Gastroesophageal sphincter (tissue), 4 donors: ENCODE measurements at places on chromosomes 3 and 15.

GRCh38 chr3:47407237-47407636, 26.4 kb downstream of the PTPN23 start:
- ATAC-seq, result no peak

DNA sequence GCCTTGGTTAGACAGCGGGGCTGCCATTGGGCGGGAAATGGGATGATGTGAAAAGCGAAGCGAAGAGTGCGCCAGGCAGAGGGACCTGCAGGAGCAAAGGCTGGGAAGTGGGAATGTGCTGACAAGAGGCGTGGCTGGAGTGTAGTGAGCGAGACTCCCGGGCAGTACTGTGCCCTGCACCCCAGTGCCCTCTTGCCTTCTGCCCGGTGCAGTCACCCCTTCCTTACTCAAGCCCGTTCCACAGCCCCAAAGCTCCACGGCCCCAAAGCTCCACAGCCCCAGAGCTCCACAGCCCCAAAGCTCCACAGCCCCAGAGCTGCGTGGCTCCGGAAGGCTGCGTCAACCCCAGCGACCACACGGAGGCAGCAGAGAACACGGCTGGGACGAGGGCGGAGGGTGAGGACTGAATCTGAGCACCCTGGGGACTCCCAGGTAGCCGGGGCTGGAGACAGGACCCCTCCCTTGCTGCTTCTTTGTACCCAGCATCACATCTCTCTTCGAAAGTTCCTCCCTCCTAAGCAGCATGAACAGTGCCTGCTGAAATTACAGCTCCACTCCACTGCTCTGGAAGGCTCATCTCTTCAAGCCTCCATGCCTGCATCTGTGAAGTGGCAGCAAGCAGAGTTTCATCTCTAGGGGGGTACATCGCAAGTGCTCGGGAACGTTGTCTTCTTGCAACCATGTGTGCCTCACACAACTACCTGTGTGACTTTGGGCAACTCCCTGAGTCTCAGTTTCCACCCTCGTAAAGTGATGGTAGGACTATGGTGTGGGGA, 108.9 kb downstream of the FBLN2 start:
- ATAC-seq, result peak; percentile 70

DNA sequence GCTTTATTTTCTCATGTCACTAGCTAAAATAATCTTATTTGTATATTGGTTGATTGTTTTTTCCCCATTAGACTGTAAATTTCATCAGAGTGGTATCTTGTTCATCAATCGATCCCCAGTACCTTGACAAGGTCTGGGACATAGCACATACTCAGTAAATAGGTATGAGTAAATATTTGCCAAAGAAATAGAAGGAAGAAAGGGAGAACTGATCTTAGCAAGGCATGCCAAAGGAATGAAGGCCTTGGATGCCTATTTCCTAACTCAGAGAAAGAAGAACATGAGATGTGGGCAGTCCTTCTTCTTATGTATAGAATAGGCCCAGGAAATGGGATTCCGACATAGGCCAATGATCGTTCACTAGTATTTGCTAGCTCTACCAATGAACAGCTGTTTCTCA, 54.7 kb downstream of the ISL2 start:
- ATAC-seq, result no peak

GRCh38 chr3:100526613-100527346, 34.4 kb downstream of the TMEM45A start:
- ATAC-seq, result peak; percentile 61

DNA sequence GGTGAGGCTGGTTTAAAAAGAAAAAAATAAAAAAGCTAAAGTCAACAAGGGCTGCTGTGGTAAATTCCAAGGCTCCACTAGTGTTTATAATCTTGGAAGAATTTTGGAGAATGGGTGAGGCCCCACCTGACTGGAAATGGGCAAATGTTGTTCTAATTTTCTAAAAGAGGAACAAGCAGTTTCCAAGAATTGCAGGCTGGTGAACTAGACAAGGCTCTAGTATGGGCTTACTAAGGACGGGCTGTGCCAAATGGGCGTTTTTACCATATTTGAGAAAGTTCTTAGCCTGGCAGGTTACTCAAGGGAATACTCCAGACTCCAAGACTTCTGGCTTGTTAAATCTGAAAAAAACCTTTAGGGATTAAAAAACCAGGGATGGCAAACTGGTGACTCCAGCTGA, 67.0 kb upstream of the ABHD2 start:
- peak; percentile 76 for ATAC-seq

DNA sequence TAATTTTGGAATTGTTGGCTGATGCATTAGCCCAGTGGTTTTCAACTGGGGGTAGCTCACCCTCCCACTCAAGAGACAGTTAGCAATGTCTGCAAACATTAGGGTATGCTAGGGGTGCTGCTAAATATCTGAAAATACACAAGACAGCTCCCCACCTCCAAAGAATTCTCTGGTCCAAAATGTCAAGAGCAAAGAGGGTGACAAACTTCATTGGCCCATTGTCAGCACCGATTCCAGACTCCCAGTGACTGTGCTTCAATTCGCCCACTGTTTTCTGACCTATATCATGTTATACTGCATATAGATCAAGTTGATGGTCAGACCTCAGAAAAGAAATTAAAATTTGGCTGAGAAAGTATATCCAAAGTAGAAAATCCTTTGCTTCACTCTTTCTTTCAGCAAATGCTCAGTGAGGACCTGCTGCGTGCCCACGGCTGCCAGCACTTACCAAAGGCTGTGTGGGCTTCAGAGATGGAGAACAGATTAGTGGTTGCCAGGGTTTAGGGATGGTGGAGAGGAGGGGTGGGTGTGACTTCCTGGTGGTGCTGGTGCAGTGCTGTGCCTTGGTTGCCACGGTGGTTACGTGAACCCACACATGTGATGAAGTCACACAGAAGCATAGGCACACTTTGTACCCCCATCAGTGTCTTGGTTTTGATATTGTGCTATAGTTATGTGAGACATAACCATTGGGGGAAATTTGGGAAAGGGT, 204.0 kb downstream of the PLCL2 start:
- peak; percentile 31 for ATAC-seq

GRCh38 chr3:132898141-132898540, 140.1 kb upstream of the TMEM108 start:
- ATAC-seq, result no peak

GRCh38 chr3:193134856-193135255, 106.2 kb upstream of the PLAAT1 start:
- ATAC-seq, result peak; percentile 34

GRCh38 chr15:89657686-89658200, 2.5 kb upstream of the KIF7 start:
- no peak for ATAC-seq

GRCh38 chr3:53260286-53260785, 4.5 kb upstream of the TKT start:
- ATAC-seq, result no peak
